ENCODE measurements at places on chromosomes 12 and 14. TPM values are rescaled to one million over a fixed set of nuclear protein-coding genes. Genes with fewer than 3 reads are reported as not detected.

ADCY4 gene
- polyA plus RNA-seq, result 0.75 TPM

AGAP2 gene
- polyA plus RNA-seq, result 4.1 TPM

TGFB3 gene
- 0.43 TPM for polyA plus RNA-seq

NFE2 gene
- 0.44 TPM for polyA plus RNA-seq

NRXN3 gene
- polyA plus RNA-seq, result not detected

GZMB gene
- 7.9 TPM for polyA plus RNA-seq

KLRD1 gene
- 13.1 TPM for polyA plus RNA-seq

TEX52 gene
- polyA plus RNA-seq, result not detected

ATP23 gene
- 18.3 TPM for polyA plus RNA-seq

SLC25A47 gene
- not detected for polyA plus RNA-seq

PRR4 gene
- polyA plus RNA-seq, result 3.5 TPM

PSME1 gene
- 804 TPM for polyA plus RNA-seq

LRRIQ1 gene
- not detected for polyA plus RNA-seq

ASCL1 gene
- polyA plus RNA-seq, result not detected

RASSF8 gene
- not detected for polyA plus RNA-seq

NFATC4 gene
- 0.20 TPM for polyA plus RNA-seq

TESPA1 gene
- polyA plus RNA-seq, result 18.7 TPM

KLRC2 gene
- not detected for polyA plus RNA-seq

INSM2 gene
- not detected for polyA plus RNA-seq

MSI1 gene
- not detected for polyA plus RNA-seq

TAS2R13 gene
- polyA plus RNA-seq, result not detected

TBX5 gene
- polyA plus RNA-seq, result not detected

CLEC4C gene
- polyA plus RNA-seq, result 1.3 TPM

FAM161B gene
- 2.4 TPM for polyA plus RNA-seq

RIN3 gene
- 29.4 TPM for polyA plus RNA-seq

RESF1 gene
- 193 TPM for polyA plus RNA-seq

PTPN21 gene
- polyA plus RNA-seq, result not detected
